CD14-positive monocyte (primary cell): ENCODE measurements at places on chromosomes 2 and 18.

- no peak for DNase-seq
Observed at GRCh38 chr18:76359909-76360308, 135.1 kb downstream of the ZNF516 start.

- no peak for DNase-seq
Observed at GRCh38 chr2:142218471-142218870, 87.7 kb upstream of the LRP1B start.

GRCh38 chr2:54968561-54969218 lies 81.6 kb downstream of the RTN4 start:
- DNase-seq, result no peak

DNA sequence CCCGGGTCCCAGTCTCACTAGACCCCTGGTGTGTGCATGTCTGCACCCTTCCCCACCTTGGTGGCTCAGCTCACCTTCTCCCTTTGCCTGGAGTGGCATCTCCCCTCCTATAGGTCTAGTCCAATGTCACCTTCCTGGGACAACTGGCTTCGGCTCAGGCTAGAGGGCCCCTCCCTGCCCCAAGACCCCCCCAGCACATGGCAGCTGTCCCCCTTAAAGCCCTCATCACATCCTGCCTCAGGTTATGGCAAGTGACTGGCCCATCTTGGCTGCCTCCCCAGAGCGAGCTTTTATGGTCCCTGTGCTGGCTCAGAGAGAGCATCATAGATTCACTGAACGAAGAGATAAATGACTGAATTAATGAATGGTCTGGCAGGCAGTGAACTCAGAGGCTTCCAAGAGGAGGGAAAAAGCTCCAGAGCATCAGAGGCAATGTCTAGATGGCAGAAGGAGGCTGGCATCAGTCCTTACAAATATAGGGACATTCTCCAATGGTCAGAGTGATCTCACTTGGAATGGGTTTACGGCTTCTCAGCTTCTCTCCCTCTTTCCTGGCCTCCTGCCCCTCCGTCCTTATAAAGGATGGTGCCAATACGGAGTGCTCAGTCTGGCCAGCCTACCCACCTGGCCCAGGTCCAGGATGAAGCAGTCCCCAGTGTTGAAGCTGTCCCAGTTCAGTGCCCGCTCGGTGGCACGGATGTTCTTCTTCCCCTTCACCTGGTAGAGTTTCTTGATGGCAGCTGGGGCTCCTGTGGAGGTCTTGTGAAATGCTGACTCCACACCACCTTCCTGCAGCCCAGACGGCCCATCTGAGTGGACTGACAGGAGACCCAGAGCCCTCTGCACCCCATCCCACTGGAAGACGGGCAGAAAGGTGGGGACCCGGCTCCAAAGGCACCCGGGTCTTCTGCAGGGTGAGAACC lies 9.4 kb downstream of the CAPG start:
- DNase-seq, result peak; percentile 2

DNA sequence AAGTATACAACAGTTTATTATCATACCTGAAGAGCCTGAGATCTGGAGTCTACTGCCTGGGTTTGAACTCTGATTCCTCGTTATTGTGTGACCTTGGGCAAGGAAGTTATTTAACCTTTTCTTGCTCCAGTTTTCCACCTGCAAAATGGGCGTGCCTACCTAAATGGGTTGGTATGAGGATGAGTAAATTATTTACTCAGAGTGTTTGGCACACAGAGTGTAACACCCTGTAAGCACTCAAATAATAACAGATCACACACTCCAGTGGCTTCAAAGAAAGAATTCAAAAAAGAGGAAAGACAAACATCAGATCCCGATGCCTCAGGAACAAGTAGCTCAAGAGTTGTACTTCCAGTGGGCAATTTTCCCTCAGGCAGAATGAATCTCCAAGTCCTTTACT lies 2.4 kb downstream of the SRD5A2 start:
- DNase-seq, result no peak

DNA sequence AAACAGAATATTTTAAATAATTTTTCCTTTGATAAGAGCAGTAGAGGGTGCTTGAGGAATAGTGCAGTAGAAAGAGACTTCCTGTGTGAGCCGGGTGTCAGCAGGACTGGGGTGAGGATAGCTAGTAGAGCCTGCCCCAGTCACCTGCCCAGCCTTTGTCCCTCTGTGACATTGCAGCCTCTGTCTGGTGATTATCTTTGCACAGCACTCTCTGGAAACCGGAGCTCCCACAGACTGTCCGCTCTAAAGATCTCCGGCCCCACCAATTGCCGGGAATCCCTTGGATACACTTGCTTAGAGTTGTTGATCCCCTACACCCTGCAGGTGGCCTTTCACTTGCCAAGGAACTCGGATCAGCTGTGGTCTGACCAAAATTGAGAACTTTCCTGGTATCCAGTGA lies 1081.3 kb upstream of the TMEFF2 start:
- DNase-seq, result no peak
